ENCODE measurements at places on chromosomes 7 and 10. TPM values are rescaled to one million over a fixed set of nuclear protein-coding genes. Genes with fewer than 3 reads are reported as not detected.

The HOXA7 gene
- total RNA-seq: 2.2 TPM

GRCh38 chr7:155860840-155861479, 48.7 kb upstream of the SHH start:
- DNase-seq: peak; percentile 61

DNA sequence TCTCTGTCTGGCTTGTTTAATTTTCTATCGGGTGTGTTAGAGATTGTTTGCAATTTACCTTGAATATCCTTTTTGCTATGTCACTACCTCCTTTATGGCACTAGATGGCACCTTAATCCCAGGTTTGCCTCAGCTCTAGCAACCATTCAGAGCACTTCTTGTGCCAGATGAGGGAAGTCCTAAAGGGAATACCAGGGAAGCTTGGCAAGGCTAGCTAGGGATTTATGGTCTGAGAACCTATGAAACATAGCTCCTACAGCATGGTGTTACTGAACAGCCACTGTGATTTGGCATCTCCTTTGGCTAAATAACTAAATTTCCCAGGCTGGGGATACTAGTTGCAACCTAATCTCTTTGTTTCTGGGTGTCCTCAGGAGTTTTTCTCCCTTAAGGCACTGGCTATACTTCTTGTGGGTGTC, 69.0 kb upstream of the VOPP1 start:
- peak; percentile 90 for DNase-seq

DNA sequence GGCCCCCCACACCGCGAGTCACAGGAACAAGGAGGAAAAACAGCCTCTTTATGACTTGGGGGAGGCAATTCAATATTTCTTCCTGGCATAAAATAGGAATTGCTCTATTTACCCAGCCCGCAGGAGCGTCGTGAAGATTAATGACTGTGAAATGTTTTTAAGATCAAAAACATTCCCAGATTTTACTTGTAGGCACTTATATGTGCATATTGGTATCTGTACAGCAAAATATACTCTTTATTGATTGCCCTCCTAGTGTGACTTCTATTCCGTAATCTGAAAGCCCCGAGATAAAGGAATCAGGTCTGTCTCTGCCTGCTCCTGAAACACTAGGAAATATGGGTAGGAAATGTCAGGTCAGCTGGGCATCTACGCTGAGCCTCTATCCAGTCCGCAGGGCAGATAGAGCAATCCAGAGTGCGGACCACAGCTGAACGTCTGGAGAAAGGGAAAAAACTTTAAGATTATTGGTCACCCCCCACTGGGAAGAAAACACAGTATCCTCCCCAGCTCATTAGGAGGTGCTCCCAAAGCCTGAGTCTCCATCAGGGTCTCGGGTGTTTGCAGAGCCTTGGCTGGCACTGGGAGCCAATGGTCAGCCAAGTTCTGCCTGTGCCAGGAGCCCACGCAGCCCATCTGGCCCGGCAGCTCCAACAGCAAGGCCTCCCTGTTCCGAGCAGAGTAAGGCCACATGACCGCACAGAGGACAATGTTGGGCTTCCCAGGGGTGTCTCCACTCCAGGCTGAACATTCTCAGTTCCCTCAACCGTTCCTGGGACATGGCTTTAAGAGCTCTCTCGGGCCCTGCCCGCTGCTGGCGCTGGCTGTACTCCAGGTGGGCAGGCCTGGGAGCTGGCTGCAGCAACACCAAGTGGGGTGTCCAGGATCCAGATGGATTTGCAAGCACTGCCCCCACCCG, 7.7 kb downstream of the CTBP2 start:
- no peak for DNase-seq

DNA sequence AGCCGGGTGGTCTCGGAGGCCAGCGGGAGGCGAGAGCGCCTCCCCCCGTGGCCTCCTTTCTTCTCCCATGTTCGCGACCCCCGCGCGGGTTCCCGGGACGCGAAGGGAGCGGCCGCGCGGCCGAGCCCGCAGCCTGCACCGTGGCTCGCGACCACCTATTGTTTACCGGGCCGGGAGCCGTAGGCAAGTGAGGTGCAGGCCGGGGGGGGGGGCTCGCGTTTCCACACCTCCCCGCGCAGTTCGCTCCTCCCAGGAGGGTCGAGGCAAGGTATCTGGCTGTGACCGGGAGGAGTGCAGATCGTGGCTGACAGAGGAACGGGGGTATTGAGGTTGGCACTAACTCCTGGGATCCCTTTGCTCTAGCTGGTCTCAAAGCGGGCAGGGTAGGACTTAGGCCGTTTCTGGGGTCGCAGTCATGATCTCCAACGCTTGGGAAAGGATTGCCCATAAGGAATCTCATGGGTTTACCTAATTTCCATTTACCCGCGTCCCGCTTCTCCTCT, 734 bp downstream of the PTPN12 start:
- DNase-seq: peak; percentile 37

The ZNF33A gene
- 15.5 TPM for total RNA-seq

GRCh38 chr10:14003517-14004184, 327.1 kb downstream of the FRMD4A start:
- no peak for DNase-seq

The RAPGEF5 gene
- 0.85 TPM for total RNA-seq

GRCh38 chr10:88062385-88062784, 199.0 kb downstream of the PTEN start:
- no peak for DNase-seq

- DNase-seq: peak; percentile 33
Observed at GRCh38 chr10:118045837-118046394, 825 bp downstream of the RAB11FIP2 start.

The CAV1 gene
- 210 TPM for total RNA-seq

The PAPOLB gene
- 0.02 TPM for total RNA-seq

DNA sequence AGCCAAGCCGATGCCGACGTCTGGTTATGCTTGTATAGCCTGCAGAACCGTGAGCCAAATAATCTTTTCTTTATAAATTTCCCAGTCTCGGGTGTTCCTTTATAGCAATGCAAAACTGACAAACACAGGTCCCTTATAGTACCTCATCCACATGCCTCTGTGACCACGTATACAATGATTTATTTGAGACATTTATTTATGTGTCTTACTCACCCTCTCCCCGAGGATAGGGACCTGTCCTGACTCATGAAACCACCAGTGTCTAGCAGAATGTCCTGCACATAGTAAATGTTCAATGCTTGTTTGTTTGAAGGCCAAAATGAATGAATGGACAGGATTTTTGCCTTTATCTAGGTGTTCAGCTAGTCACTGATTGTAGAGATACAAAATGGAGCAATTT, 147.9 kb upstream of the FZD8 start:
- DNase-seq: no peak

- DNase-seq: no peak
Observed at GRCh38 chr7:17044396-17044795, 162.6 kb upstream of the AGR3 start.

DNA sequence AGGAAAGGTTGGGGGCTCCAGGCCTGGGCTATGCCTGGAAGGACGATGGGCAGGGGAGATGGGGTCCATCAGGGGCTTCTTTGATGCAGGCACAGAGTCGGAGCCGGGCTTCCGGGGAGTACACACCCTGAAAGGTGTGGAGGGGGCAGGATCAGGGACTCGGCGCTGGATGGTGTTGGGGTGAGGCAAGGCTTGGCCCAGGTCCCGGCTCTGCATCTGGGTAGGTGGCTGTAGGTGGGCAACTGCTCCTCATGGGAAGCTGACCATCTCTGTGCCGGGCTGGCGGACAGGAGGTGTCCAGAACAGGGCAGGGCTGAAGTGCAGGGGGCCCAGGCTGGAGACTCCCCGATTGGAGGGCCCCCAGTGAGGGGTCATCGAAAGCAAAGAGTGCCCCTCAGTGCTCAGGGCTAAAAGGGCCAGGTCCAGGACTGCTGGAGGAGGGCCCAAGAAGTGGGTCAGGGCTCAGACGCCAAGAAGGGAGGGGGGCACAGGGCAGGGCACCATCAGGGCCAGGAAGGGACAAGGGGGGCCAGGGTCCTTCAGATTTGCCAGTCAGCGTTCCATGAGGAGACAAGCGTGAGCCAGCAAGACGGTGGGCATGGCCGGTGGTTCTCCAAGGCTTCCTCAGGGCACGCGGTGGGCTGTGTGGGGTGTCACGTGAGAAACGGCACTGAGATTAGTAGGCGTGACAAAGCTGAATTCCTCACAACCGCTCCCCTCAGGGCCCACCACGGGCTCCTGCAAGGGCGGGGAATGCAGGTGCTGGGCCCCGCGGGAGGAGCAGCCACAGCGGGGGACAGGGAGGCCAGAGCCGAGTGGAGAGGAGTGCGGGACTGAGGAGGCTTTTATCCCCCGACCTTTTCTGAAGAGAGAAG, 97.0 kb downstream of the BMS1 start:
- DNase-seq: no peak
